Neural crest cell (in vitro differentiated cells): ENCODE measurements at places on chromosomes 5 and 9. TPM values are rescaled to one million over a fixed set of nuclear protein-coding genes. Genes with fewer than 3 reads are reported as not detected.

RIMOC1 gene
- total RNA-seq = 47.7 and 49.0 TPM in 2 replicates

PCDHGA7 gene
- 0.32 and 0.37 TPM in 2 replicates for total RNA-seq

WDR38 gene
- not detected in 2 replicates for total RNA-seq

PAIP1 gene
- 111 and 112 TPM in 2 replicates for total RNA-seq

ESM1 gene
- not detected in 2 replicates for total RNA-seq

NUTM2G gene
- total RNA-seq = not detected in 2 replicates

SLC46A2 gene
- not detected in 2 replicates for total RNA-seq

HACD4 gene
- 0.72 and 0.75 TPM in 2 replicates for total RNA-seq

BHMT2 gene
- not detected in 2 replicates for total RNA-seq

SAPCD2 gene
- 29.8 and 31.1 TPM in 2 replicates for total RNA-seq

ANKH gene
- total RNA-seq = 28.6 and 32.3 TPM in 2 replicates

SPATA31E1 gene
- total RNA-seq = 0.16 and 0.21 TPM in 2 replicates

C5orf52 gene
- total RNA-seq = not detected in 2 replicates

ZNF354C gene
- 11.6 and 12.2 TPM in 2 replicates for total RNA-seq

PCDHB9 gene
- 5.5 and 7.0 TPM in 2 replicates for total RNA-seq

CDH9 gene
- 0.14 TPM in 1 of 2 replicates, not detected in the other for total RNA-seq

XPA gene
- 14.1 and 15.6 TPM in 2 replicates for total RNA-seq

PCA3 gene
- not detected in 2 replicates for total RNA-seq

AGXT2 gene
- total RNA-seq = not detected in 2 replicates
